ENCODE measurements at places on chromosomes 5 and 9.
A peak's percentile ranks its signal among the peaks of the same experiment; 100 is the strongest.

GRCh38 chr9:129131300-129132145 is 20.3 kb downstream of the PTPA start:
- peak; percentile 87 for DNase-seq

- DNase-seq, result no peak
These were observed 166.1 kb downstream of the BNC2 start for GRCh38 chr9:16704116-16705110.

- DNase-seq, result peak; percentile 69
These were observed 6.1 kb downstream of the SAPCD2 start for GRCh38 chr9:137064027-137064879.

DNA sequence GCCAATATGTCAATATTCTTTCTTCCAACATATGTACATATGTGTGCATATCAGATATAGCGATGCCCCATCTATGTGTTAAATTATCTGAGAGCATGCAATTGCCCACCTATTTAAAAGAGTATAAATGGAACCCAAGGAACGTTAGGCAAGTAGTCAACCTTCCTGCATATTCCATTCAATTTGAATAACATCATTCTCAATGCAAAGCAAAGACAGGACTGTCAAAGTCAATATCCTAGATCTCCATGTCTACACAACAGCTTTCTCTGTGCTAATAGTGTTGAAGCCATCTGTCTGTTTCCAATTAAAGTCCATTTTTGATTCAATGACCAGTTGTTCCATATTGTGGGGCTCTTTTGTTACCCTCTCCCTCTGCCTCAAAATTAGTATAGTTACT is 85.3 kb upstream of the COX7C start:
- no peak for DNase-seq

DNA sequence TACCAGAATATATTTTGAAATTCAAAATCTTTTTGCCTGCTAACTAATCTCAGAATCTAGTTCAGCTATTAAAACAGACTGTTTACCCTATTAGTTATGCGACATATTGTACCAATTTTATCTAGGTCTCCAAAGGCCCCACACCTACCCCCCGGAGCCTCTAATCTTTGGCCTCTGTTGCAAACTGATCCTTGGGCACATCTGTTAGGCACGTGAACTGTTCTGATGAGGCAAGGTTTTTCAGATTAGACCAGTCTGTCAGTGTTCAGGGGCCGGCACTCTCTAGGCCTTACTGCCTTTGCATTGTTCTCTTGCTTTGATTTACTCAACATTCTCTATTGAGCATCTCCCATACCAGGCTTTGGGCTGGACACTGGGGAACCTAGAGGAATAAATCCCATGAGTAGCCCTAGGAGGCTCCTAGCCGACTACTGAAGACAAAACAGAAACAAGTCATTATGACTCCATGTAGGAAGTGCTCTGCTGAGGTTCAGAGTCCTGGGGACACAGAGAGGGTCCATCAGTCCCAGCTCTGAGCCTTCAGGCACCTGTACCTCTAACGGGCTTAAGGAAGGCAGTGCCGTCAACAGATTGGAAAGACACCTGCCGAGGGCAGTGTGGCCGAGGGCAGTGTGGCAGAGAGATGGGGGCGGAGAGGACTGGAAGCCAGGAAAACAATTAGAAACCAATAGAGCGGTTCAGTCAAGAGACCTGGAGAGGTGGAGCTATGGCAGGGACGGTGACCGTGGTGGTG is 245.1 kb downstream of the AOPEP start:
- DNase-seq, result no peak

DNA sequence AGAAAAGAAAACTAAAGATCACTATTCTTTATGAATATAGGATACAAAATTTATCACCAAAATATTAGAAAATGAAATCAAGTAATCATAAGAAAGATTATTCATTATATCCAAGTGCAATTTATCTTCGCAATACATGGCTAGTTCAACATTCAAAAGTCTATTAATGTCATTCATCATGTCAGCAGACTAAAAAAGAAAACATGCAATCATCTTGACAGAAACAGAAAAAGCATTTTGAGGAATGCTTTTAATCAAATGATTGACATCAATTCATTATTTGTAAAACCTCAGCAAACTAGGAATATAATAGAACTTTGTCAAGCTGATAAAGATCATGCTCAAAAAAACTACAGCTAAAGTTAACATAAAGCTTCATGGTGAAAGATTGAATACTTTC is 40.7 kb downstream of the ATPSCKMT start:
- no peak for DNase-seq

DNA sequence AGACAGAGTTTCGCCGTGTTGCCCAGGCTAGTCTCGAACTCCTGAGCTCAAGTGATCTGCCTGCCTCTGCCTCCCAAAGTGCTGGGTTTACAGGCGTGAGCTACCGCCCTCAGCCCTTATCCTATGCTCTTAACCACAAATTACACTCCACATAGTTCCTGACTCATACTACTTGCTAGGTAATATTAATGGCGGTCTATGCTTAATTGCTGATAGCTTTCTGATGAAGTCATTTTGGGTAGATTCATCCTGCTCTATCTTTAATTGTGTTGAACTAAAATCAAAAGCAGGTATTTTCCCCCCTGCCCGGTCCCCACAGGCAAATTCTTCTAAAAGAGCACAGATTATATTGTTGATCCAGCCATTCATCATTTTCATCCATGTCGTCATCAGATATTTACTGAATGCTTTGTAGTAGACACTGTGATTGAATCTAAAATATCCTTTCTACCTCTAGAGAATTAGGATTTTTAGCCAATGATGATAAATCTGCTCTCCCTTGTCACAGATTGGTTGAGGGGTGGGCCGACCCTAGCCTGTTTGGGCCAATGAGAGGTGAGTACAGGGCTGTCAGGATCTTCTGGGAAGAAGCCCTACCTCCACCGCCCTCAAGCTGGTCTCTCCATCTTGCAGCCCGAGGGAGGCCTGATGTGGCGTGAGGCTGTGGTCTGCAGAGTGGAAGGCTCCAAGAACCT is 144.8 kb downstream of the NR3C1 start:
- DNase-seq, result no peak

DNA sequence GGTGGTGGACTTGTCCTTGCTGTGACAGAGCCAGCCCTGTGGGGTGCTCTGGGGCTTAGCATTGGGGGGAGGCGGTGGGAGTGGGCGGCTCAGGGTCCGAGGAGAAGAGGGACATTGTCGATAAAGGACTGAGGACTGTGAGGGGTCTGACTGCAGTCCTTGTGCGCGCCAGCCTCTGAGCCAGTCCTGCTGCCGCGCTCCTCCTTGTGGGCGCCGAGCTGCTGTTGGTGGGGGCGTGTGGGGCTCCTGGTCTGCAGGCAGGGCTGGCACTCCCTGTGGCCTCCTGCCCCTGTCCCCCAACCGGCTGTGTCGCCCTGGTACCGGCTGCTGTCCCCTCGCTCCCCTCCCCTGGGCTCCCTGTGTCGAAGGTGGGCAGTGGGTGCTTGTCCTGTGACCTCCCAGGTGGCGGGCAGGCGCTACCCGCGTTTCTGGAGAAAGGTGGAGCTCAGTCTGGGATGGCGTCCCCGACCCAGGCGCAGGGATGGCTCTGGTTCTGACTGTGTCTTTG is 6.9 kb downstream of the RNU6ATAC start:
- no peak for DNase-seq

- no peak for DNase-seq
These were observed 553.8 kb upstream of the CDH9 start for GRCh38 chr5:27592231-27592630.

GRCh38 chr5:179270581-179271427 is 74.5 kb downstream of the ADAMTS2 start:
- DNase-seq, result no peak

- DNase-seq, result no peak
These were observed 417.2 kb downstream of the TLR4 start for GRCh38 chr9:118121361-118121760.

- DNase-seq, result no peak
These were observed 9.5 kb upstream of the DOCK2 start for GRCh38 chr5:169627551-169627950.

GRCh38 chr5:1793301-1793740 is 6.3 kb downstream of the MRPL36 start:
- DNase-seq, result peak; percentile 63

DNA sequence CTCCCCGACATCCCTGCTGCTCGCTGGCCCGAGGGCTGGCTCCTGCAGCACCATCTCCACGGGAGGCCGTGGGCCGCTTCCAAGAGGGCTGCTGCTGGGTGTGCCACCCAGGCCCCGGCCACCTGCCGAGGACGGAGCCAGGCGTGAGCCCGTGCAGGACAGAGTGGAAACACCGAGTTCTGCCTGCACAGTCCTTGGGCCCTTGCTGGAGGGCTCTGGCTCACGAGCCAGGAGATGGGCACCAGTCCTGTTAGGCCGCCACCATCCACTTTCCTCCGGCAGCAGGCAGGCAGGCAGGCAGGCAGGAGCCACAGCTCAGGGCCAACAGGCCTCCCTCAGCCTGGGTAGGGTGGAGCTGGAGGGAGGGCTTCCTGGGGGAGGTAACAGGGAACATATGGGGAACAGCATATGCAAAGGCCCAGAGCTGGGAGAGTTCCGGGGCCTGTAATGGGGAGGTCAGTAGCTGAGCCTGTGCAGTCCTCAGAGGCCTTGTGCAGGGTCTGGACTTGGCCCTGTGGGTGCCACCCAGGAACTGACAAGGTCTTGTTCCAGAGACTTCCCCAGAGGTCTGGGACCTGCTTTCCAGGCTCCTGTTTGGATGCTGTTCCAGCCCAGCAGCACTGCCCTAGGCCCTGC is 31.9 kb downstream of the RXRA start:
- DNase-seq, result no peak

DNA sequence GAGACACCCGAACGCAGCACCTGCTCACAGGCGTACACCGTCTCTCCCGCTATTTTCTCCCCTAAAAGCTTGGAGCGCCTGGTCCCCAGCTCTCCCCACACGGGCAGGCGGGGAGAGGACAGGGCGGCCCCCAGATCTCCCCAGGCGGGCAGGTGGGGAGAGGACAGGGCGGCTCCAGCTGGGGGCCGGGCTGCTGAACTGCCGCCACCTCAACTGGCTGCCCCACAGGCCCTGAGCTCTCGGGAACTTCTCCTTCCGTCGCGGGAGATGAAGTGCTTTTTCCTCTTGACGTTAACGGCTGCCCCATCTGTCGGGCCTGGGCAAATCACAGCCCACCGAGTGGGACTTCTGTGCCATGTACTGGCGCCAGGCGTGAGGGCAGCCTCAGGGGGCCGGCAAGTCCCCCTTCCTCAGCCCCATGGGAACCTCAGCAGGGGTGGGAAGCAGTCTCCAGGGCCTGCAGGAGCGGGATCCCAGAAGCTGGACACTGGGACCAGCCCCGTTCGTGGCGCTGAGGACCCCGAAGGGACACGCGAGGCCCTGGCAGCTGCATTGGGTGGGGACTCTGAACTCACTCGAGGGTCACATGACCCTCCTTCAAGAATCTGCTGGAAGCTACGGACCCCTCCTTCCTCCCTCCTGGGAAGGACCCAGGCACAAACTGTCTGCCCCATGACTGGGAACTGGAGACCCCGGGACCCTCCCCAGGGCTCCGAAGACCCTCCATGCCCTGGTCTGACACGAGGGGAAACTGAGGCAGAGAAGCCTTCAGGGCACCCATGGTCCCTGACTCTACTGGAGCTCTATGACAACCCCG is 5.7 kb upstream of the EGFL7 start:
- no peak for DNase-seq

DNA sequence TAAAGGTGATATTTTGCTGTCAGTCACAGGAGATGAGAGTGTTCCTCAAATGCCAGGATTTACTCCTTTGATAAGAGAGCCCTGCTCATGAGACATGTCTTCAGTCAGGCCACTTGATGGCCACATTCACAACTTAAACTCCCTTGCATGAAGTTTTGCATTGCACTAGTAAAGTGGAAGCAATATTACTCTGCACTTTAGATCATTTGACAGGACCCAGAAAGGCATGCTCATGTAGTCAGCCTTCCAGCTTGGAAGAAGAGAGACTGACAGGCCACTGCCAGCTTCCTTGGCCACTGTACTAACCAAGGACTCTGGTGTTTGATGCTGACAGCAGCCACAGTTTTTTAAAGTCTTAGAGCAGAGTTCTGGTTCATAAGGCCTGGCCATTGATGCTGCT is 42.6 kb downstream of the NPR3 start:
- DNase-seq, result no peak

DNA sequence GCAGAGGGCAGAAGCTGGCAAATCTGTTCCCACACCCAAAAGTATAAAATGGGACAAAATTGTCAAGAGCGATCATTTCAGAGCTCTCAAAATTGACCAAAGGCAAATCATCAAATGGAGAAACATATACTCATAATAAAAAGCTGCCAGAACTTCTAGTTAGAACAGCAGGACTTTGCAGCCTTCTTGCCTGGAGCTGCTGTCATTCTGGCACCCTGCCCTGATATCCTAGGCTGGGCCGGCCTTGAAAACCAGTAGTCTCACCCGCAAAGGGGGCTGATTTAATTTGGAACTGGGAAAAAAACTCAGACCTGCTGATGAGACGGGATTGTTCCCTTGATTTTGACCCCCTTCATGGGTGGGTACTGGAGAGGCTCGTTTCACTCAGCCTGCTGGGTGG is 18.5 kb downstream of the OR2V1 start:
- no peak for DNase-seq

- DNase-seq, result no peak
These were observed 8.3 kb downstream of the N4BP3 start for GRCh38 chr5:178121391-178122276.

- no peak for DNase-seq
These were observed 8.8 kb upstream of the UBE2QL1 start for GRCh38 chr5:6439588-6440550.

All from activated naive CD4-positive, alpha-beta T cell treated with Interleukin-2 at 50 U/mL for 16 hours (primary cell).